ENCODE measurements at places on chromosomes 13 and 19.
A peak's percentile ranks its signal among the peaks of the same experiment; 100 is the strongest.

GRCh38 chr19:56983171-56983570, 136.6 kb upstream of the USP29 start:
- no peak for DNase-seq

- no peak for DNase-seq
Observed at GRCh38 chr13:29929062-29929847, 78.8 kb upstream of the UBL3 start.

GRCh38 chr13:61738236-61738750, 322.6 kb upstream of the PCDH20 start:
- no peak for DNase-seq

DNA sequence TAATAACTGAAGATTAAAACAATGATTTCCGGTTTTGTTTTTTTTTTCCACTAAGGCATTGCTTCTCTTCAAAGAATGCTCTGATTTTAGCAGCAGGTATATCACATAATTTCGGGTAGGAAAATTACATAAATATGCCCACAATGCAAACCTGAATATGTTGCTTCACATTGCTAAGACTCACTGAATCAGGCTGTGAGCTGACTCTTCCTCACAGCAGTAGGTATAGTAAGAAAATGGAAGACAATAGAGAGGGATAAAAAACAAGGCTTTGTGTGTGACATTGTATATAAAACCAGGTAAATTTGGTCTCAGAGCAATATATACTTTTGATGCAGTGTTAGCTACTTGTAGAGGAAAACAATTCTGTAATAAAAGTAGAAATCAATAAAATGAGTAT, 1355.0 kb downstream of the OLFM4 start:
- no peak for DNase-seq

- no peak for DNase-seq
Observed at GRCh38 chr19:42693760-42694350, 46.4 kb downstream of the PSG3 start.

DNA sequence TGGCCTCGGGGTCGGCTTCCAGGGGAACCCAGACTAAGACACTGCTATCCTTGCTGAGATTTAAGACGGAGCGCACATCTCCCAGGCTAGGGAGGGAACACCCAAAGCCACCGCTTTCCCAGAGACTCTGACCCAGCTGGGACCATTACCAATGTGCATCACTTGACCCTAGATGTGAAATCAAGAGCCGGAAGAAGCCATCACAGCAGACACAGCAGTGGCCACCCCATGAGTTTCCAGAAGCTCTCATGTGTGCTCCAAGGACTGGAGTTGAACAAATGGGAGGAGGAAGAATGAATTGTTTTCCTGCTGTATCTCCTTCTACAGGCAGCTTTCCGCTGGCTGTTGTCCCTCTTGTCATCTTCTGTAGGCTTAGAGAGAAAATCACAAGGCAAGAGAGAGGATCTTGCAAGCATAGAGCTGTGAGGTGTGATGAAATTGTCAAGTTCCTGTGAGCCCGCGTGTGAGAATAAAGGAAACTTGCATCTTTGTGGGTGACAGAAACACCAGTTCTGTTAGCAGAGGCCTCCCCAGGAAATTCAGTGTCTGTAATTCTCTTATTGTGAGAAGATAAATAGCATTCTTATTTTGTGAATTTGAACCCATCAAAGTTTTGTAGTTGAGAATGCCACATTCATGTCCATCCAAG, 711.8 kb downstream of the UQCRFS1 start:
- no peak for DNase-seq

DNA sequence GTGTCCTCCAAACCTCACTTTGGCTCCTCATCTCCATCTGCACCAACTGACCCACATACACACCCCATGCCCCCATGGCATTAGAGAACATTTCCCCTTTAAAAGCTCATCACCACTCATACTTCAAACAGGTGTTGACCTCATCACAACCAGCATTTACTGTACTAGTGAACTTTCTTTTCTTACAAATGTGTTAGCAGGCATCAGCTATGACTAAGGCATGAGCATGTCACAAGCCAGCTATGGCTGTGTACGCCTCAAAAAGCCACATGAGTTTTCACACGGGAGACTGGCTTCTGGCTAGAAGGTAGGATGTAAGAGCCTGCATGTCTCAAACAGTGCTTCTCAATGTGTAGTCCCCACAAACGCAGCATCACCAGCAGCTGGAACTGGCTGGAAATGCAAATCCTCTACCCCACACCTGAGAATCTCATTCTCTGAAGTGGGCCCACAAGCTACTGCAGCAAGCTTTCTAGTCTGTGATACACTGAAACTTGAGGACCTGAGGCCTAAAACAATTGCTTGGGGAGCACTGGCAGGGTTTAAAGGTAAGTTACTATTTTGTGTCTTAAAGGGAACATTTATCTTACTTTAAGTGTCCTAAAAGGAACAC, 66.8 kb downstream of the TUBGCP3 start:
- no peak for DNase-seq

DNA sequence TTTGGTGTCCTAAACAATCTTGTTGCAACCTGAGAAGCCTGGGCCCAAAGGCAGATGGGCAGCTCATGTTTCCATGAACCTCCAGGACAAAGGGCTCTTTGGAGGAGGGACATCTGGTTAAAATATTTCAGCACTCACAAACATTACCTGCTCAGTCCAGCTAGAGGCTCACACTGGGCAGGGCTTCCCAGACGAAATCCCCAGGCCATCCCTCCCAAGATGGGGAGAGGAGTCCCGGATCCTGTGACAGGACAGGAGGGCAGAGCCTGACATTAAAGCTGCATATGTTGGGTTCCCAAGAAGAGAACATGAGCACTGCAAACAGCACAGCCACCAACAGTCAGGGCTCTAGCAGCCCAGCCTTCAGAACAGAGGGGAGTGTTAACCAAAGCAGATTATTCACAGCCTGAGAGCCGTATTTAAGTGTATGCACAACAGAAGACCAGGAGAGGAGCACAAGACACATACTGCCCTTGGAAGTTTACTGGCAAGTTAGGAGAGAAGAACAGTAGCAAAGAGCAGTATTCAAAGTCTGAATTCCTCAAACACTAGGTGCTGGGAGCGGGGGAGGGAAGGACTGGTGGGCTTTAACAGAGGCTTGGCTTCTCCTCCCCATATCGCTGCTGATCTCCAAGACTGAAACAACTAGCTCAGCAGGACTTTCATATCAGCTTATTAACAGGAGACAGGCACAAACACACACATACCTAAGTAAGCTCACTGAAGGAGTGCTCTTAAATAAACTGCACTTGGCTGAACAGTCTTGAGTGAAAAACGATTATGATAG, 12.3 kb downstream of the ATP7B start:
- no peak for DNase-seq

DNA sequence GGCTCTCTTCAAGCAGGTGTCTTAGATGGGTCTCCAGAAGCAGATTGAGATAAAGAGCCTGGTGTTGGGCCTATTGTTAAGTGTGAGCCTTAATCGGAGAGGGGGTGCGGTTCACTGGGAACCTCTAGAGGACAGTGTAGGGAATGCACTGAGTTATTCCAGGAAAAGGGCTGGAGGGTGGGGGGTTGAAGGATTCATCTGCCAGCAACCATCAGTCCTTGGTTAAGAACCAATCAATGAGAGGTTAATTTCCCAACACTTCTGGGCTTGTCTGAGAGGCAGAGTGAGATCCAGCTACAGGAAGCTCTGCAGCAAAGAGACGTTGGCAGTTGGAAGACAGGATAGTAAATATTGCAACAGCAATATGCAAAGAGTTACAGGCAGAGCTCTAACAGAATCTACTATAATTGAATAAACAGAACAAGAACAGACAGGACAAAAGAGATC, 28.7 kb downstream of the CYP4F2 start:
- peak; percentile 26 for DNase-seq

- DNase-seq, result no peak
Observed at GRCh38 chr13:61123538-61124289, 291.9 kb downstream of the PCDH20 start.

- DNase-seq, result no peak
Observed at GRCh38 chr19:50266896-50267295, 62.3 kb downstream of the KCNC3 start.

DNA sequence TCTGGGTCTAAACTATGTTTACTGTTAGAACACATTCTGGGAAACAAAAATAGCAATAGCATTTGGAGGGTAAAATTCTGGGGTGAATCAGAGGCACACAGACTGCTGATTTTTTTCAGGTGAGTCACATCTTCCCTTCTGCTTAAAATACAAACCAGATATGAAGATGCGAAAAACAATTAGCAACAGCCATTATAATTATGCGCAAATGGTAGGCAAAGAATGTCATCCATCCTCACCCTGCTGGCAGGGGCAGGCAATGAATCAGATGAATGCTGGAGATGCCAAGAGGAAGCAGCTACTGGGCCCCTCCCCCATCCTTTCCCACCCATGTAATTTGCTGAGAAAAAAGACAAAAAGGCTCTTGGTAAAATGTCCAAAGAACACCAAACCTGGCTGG, 282.9 kb downstream of the KLF5 start:
- DNase-seq, result no peak

DNA sequence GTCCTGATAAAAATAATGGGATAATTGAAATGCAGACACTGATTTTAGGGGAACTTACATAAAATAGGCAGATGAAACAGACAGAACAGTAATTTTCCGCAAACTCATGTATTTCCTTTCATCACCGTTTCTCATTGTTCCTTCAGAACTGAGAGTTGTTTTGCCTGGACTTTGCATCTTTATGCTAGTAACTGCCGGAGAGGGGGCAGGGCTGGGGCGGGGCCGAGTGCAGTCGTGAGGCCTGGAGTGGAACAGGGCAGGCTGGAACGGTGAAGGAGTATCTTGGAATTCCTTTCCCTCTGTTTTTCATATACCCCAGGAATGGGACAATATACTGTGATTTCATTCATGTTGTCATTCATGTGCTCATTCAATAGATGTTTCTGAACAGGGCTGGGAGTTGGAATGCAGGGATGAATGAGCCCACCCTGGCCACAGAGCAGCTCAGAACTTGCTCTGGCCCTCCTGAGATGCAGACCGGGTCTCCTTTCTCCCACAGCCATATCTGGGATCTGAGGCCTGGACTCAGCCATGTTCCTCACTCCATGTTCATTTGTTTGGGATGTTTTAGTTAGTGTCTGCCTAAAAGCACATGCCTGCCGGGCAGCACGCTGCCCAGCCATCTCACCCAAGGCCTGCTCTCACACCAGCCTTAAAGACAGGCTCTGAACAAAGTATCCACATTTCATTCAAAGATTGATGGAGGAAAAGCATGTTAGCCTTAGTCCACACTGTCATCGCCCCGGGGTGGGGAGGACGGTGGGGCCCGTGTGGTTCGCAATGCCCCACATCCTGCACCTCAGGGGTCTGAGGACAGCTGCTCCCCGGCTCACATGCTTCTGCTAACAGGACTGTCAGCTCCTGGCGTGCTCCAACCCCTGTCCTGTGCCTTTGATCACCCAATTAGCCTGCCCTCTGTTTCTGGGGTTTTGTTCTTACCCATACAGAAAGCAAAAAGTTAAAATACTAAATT, 92.9 kb downstream of the SOX1 start:
- no peak for DNase-seq

GRCh38 chr19:17797424-17798201, 2.7 kb downstream of the B3GNT3 start:
- no peak for DNase-seq

DNA sequence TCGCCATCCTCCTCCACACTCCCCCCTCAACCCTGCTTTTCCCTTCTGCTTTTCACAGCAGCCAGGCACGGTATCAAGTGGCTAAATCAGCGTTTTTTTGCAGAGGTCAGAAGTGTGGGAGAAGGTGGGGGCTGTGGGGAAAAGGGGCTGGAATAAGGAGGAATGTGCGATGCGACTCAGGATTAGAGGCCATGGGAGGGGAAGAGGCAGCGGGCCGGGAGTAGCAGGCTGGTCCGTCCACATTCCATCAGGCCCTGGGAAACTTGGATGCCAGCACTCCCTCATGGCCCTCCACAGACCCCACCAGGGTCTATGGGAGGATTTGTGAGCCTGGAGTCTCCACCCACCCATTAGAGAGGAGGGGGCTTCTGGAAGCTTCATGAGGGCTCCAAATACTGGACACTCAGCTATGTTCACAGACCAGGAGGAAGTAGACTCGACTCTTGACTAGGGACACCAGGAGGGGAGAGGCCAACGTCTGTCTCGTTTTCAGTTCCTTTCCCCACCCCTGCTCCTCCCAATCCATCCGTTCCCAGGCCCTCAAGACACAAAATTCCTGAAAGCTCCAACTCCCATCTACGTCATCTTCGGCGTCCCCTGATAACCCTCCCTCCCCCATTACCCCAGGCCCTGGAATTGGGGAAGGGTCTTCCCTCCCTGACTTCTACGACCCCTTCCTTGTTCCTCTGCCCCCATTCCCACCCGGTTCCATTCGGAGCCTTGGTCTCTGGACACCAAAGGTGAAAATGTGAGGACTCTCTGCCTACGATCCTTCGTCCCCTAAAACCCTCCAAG, 3.3 kb upstream of the KCNC3 start:
- no peak for DNase-seq

DNA sequence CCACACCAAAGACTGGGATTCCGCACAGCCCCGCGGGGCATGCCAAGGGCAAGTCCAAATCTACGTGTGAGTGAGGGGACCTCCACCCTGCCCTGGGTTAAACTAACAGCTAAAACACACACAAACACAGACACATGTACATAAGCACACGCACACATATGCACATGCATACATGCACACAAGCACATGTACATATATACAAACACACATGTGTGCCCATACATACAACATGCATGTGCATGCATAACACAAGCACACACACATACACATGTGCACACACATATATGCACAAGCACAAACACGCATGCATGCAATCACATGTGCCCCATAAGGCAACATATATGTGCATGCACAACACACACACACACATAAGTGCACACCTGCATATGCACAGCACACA, 136.7 kb downstream of the SOX1 start:
- no peak for DNase-seq

- no peak for DNase-seq
Observed at GRCh38 chr19:47499371-47499770, 15.4 kb upstream of the KPTN start.

GRCh38 chr13:68719815-68720214, 1387.8 kb upstream of the ATXN8OS start:
- DNase-seq, result no peak

- DNase-seq, result no peak
Observed at GRCh38 chr13:34886987-34887386, 55.1 kb upstream of the NBEA start.

- DNase-seq, result no peak
Observed at GRCh38 chr13:94154367-94154766, 325.1 kb downstream of the DCT start.

GRCh38 chr13:79407349-79407979, 1.4 kb upstream of the RBM26 start:
- no peak for DNase-seq

DNA sequence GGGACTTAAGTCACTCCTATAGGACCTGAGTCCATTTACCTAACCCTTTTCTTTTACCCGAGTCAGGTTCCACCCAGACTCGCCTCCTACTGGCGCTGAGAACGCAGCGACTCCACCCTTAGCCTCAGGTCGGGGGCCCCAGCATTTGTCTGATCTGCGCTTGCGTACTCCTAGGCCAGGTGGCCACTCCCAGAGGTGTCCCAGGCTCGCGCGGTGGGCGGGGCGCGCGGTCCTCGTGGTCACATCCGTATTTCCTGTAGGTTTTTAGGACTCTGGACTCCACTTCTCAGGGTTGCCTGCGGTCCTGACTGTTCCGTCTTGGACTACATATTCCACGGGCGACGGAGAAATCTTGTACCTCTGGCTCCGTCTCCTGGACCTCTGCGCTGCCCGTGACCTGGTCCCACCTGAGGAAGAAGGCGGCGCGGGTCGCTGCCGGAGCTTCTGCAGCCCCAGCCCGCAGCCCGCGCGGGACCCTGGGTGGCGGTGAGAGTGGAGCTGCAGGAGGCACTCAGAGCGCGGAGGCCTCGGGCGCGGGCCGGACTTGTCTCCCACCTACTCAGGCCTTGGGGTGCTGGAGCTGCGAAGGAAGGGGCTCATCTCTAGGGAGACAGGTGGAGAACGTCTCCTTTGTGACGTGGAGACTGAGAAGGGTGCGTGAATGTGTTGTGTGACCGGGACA, 11.0 kb upstream of the ZNF573 start:
- DNase-seq, result no peak
